Cortex of kidney (tissue), 1 donor: ENCODE measurements at places on chromosomes 5 and 9.

GRCh38 chr5:15222156-15222555, 277.8 kb upstream of the FBXL7 start:
- DNase-seq, result no peak

DNA sequence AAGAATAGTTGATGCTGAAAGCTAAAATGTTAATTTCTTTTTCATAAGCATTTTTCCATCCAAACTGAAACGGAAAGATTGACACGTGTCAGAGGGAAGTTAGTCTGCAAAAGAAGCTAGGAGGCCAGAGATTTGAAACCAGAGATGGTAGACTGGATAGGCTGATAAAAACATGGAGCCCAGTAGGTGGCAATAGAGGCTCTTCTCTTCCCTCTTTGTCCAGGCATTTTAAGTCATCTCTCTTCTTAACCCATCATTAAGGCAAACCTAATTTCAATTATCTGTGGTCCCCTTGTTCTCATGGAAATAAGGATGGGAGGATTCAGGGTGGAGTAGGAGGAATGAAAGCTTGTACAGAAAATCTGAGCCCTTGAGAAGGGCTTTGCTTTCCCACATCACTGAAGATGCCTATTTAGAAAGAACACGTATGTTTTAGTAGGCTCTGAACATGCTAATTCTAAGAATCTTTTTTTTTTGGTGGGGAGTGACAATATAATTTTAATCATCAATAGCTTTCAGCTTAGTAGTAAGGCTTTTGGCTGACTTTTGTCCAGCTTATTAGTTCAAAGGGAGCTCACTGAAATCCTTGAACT, 66.6 kb downstream of the ZNF474 start:
- DNase-seq, result no peak

DNA sequence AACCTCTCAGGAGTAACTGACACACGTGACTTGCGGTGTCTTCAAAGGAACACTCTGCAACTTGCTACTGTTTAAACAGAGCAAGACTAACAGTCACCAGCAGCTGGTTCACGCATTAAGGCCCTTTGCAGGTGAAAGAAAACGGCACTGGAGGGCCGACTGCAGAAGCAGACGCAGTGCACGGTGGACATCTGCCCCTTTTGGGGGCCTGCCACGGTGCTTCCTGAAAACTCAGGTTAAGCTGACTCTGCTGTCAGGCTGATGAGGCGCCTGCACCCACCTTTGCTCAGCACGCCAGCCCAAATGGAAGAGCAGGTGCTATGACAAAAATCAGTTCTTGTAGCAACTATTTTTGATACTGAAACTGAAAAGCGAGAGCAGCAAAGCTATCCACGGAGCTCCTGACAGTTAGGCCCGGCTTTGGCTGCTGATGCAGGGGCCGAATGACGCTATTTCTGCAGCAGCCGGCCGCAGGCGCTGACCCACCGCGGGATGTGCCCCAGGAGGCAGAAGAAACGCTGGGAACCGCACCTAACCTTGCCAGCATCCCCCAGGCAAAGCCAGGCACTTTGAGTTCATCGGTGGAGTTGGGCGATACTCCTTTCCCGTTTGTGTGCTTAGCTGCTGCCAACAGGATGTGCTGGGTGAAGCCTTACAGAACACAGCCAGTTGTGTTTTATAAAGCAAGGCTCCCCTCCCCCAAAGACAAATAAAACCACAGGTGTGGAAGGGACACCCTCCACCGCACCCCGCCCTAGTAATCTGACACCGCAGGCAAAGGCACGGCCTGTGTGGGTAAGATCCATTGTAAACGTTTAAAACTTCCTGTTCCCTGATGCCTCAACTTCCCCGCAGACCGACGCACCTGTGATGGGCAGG, 21.1 kb upstream of the TERT start:
- DNase-seq, result no peak

GRCh38 chr5:89817841-89818240, 591.7 kb downstream of the CETN3 start:
- no peak for DNase-seq

- DNase-seq, result no peak
Measured at GRCh38 chr5:125455041-125455440, 708.6 kb upstream of the ZNF608 start.

- no peak for DNase-seq
Measured at GRCh38 chr9:131404581-131404980, 10.7 kb downstream of the PRRC2B start.

GRCh38 chr9:126436545-126437267, 110.1 kb downstream of the MVB12B start:
- no peak for DNase-seq

GRCh38 chr5:16628376-16628775, 11.6 kb upstream of the RETREG1 start:
- DNase-seq, result no peak

- DNase-seq, result no peak
Measured at GRCh38 chr5:41539454-41539853, 29.1 kb upstream of the PLCXD3 start.

DNA sequence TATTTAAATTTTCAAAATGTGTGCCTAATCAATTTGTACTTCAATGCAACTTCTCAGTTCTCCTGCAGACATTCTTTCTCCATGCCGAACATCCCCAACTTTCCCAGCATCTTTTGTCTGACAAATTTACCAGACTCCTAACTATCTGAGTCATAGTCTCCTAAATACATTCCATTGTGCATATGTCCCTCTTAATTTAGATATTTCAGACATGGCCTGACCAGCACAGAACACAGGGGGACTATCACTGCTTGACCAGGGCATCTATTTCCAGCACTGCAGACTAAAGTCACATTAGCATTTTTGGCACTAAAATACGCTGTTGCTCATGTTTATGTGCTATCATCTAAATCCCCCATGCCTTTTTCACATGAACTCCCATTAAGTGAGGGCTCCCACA, 71.9 kb downstream of the ITGA1 start:
- DNase-seq, result no peak

- DNase-seq, result no peak
Measured at GRCh38 chr9:111952559-111952958, 55.9 kb downstream of the UGCG start.

DNA sequence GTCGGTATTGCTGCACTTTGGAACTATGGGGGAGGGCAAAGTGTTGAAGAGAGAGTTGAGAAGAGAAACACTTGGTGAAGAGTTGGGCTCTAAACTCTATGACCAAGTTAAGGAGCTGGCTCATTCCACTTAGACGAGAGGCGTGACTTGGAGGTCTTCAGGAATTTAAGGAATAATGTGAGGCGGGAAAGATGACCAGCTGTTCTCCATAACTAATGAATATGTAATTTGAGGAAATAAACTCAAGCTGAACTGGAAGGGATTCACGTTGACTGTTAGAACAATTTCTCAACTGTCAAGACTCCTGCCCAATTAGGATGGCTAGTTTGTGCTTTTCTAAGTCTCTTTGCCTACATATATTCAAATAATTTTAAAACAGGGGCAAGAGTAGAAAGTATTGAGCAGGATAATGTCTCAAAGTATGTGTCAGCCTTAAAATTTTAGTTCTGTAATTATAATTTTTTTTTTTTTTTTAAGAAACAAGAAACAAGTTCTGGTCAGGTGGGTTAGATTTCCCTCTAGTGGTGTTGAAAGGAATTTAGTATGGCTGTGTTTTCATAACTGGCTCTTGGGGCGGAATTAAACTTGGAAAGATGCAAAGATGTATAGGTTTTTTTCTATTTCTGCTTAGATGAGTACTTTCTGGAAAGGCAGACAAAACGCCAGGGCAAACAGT, 33.4 kb downstream of the TMEM252 start:
- no peak for DNase-seq

DNA sequence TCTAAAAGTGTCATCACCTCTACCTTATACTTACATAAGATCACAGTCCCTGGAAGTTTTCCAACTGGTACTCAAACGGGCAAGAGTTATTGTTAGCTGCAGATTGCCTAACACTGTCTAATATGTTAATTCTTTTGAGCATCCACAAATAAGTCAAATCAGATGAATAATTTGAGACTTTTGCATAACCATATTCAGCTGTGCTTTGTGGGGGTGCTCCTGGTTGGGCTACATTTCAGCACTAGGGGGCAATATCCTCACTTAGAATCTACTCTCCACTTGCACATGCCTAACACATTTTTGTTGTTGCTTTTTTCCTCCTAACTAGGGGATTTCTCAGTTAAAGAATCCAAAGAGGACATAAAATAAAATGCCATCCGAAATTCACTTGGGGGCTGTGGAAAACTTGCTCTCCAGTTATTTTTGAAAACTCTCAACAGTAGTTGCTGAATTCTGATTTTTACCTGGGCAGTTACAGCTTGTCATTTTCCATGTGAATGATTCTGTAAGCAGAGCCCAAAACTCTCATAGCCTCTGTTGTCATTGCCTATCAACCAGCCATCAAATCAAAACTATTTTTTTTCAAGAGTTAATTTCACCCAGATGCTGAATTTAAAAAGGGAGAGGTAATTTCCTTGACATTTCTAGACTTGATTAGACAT, 71.5 kb downstream of the TRIM36 start:
- no peak for DNase-seq
